ENCODE measurements at places on chromosomes 5 and 9.

- peak; percentile 64 for DNase-seq
Measured at GRCh38 chr5:115461506-115462290, 82.9 kb downstream of the FEM1C start.

- peak; percentile 53 for DNase-seq
Measured at GRCh38 chr5:13866792-13867191, 77.7 kb downstream of the DNAH5 start.

GRCh38 chr9:136868644-136869043 lies 2.5 kb upstream of the EDF1 start:
- no peak for DNase-seq

GRCh38 chr9:134605966-134606357 lies 35.6 kb upstream of the COL5A1 start:
- no peak for DNase-seq

- peak; percentile 13 for DNase-seq
Measured at GRCh38 chr9:134518004-134518606, 123.5 kb upstream of the COL5A1 start.

DNA sequence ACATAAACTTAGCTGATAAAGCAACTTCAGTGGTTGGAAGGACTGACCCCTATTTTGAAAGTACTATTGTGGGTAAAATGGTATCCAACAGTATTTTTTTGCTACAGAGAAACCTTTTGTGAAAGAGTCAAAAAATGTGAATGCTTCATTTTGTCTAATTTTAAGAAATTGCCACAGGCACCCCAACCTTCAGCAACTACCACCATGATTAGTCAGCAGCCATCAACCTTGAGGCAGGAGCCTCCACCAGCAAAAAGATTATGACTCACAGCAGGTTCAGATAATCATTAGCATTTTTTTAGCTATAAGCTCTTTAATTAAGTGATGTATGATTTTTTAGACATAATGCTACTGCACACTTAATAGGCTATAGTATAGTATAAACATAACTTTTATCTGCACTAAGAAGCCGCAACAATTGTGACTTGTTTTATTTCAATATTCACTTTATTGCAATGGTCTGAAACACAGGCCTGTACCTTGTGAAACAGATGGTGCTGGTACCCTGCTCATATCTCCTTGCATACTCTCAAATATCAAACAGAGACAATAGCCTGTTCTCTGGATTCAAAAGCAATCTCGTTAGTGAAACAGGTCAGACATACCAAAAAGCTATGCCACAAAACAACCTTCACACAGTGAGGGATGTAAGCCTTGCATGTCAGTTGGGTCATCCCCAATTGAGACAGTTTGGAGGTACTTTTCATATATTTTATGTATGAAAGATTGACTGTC lies 261.2 kb upstream of the FAM174A start:
- DNase-seq, result no peak

DNA sequence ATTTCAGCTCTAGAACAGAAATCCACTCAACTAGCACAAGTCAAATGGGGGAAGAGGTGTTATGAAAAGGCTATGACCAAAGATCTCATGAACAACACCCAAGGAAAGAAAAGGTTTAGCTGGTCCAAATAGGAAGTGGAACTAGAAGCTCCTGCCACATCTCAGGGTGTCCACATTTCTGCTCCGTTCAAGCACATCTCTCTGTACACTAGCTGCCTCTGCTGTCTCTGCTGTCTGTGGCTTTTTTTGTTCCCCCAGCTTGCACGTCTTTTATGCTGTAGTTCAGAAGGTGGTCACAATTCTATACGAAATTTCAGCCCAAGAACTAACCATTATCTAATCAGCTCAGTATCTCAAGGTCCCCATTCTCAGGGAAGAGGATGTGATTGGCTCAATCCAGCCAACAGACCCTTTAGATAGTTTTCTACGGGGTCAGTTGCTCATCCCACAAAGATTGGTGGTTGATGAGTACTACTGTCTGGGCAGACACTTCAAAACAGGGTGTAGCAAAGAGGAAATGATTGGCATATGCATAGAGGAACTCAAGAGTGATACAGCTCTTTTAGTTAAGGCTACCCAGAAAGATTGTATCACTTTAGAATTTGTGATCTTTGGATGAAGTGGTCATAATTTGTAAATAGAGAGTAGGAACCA lies 44.0 kb downstream of the FANCC start:
- DNase-seq, result no peak

- no peak for DNase-seq
Measured at GRCh38 chr9:80285326-80285725, 713.6 kb downstream of the TLE4 start.

GRCh38 chr5:115977096-115977495 lies 14.8 kb downstream of the LVRN start:
- no peak for DNase-seq

- no peak for DNase-seq
Measured at GRCh38 chr5:151082282-151082902, 1.6 kb upstream of the TNIP1 start.

- no peak for DNase-seq
Measured at GRCh38 chr5:149257889-149258705, 13.6 kb upstream of the AFAP1L1 start.
